Stimulated activated CD8-positive, alpha-beta memory T cell treated with anti-CD3 and anti-CD28 coated beads, Interleukin-15, amount 100 ng/mL, for 4 hours (primary cell): ENCODE measurements at places on chromosomes 5 and 9.
A peak's percentile ranks its signal among the peaks of the same experiment; 100 is the strongest.

- DNase-seq = no peak
Observed at GRCh38 chr9:259405-260404, 45.0 kb downstream of the DOCK8 start.

DNA sequence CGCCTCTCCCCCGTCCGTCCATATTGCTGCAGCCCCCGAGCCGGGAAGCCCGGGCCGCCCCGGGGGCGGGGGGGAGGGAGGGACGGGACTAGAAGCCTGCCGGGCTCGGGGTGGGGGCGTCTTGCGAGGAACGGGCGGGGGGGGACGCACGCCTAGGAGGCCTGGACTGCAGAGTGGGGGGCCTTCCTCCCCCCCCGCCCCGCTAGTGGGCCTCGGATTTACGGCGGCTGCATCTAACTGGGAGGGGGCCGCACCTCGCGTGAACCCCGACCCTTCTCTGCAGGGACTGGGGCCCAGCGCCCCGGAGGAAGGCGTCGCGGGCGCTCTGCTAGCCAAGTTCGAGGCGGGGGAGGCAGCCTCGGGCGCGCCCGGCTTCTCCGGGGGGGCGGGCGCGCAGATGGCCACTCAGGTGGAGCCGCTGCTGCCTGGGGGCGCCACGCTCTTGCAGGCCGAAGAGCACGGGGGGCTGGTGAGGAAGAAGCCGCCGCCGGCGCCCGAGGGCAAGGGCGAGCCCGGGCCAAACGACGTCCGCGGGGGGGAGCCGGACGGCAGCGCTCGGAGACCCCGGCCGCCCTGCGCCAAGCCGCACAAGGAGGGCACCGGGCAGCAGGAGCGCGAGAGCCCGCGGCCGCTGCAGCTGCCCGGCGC is at the start of gene LARP1:
Gene LARP1 (plus strand): TSS at position 17 of the 648 bp plus-strand sequence. CDS start 381 bp downstream, at position 398.
- DNase-seq = no peak

DNA sequence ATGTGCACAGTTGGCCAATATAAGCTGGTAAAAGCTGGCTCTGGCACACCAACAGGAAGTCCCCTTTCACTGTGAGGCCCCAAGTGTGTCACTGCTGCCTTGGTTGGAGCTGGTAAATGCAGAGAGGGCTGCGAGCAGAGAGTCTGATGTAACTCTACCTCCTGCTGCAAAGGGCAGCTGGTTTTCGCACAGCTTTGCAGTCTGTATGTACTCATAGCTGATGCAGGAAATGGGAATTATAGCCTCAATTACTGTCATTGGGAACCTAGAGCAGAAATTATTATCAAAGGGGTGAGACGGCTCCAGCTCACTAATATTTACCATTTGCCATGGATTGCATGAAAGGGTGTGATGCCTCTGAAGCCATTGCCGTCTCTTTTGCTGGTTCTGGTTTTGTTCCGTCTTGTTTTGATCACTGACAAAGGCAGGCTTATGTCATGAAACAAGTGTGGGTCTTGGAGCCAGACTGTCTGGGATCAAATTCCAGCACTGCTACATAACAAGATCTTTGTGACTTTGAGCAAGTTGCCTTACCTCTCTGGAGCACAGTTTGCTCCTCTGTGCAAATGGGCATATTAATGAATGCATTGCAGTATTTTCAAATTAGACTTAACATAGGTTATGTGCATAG is 124.3 kb upstream of the SLC25A48 start:
- DNase-seq = no peak

- DNase-seq = no peak
Observed at GRCh38 chr5:89287964-89288363, 405.0 kb upstream of the MEF2C start.

- no peak for DNase-seq
Observed at GRCh38 chr5:23655674-23656073, 148.3 kb downstream of the PRDM9 start.

GRCh38 chr9:133387680-133388079 is 11.5 kb downstream of the STKLD1 start:
- no peak for DNase-seq

- no peak for DNase-seq
Observed at GRCh38 chr9:115513148-115513547, 395.2 kb upstream of the TNC start.

GRCh38 chr9:35696520-35697215 is 6.9 kb upstream of the TPM2 start:
- DNase-seq = peak; percentile 33

DNA sequence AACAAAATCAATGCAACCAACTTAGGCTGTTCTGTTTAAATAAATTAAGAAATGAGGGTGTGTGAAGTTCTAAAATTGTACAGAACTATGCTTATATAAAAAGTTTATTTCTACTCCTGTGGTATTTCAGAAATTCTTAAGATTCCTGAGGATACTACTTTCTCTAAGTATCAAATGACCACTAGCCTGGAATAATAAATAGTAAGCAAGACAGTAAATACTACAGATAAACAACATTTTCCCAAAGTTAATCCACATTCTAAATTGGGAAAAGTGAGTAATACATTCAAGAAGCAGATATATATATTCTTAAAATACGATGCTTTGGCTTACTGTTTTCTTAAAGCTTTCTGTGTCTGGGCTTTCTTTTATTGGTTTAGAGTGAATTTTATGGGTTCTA is 29.5 kb downstream of the CCNH start:
- DNase-seq = no peak

DNA sequence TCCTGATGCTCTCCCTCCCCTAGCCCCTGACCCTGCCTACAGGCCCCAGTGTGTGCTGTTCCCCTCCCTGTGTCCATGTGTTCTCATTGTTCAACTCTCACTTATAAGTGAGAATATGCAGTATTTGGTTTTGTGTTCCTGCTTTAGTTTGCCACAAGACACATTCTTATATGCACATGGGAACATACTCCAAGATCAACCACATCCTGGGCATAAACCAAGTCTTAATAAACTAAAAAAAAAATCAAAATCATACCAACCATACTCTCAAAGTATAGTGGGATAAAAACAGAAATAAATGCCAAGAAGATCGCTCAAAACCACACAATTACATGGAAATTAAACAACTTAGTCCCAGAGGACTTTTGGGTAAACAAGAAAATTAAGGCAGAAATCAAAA is 11.2 kb upstream of the ZCCHC9 start:
- DNase-seq = no peak

DNA sequence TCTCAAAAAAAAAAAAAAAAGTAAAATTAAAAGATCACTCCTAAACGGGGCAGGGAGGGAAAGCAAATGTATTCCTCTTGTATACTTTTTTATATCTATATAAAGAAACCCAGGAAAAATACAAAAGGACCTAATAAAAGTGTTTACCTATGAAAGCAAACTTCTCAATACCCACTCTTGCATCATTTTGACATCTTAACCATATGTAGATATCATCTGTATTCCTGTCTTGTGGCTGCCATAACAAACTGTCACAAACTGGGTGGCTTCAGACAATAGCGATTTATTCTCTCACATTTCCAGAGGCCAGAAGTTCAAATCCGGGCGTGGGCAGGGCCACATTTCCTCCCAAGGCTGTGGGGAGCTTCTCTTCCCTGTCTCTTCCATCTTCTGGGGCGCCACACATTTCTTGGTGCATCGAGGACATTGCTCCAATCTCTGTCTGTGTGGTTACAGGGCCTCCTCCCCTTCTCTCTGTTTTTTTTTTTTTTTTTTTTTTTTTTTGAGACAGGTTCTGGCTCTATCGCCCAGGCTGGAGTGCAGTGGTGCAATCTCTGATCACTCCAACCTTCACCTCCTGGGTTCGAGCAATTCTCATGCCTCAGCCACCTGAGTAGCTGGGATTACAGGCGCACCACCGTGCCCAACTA is 58.4 kb upstream of the IL17B start:
- no peak for DNase-seq

DNA sequence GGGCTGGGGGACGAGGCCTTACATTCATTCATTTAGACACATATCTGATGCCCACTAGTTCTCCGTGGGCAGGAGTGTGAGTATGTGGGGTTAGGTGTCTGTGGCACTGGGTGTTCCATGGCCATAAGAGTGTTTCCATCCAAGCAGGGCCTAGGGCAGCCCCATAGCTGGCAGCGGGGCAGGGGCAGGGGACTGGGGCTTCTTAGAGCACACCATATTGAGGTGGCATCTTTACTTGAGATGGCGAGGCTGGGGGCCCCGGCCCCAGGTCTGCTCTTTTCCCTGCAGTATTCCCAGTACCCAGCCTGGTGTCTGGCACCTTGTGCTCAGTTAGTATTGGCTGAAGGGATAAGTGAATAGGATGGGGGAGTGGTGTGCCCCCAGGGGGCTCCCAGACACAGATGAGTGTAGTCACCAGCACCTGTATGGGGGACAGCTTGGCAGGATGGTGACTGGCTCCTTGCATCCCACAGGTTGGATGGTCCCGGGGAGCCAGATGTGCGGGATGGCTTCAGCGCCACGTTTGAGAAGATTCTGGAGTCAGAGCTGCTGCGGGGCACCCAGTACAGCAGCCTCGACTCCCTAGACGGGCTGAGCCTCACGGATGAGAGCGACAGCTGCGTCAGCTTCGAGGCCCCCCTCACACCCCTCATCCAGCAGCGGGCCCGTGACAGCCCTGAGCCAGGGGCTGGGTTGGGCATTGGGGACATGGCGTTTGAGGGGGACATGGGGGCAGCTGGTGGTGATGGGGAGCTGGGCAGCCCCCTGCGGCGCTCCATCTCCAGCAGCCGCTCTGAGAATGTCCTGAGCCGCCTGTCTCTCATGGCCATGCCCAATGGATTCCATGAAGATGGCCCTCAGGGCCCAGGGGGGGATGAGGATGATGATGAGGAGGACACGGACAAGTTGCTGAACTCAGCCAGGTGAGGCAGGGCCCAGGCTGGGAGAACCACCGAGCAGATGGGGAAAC is 17.5 kb downstream of the PSD2 start:
- no peak for DNase-seq

DNA sequence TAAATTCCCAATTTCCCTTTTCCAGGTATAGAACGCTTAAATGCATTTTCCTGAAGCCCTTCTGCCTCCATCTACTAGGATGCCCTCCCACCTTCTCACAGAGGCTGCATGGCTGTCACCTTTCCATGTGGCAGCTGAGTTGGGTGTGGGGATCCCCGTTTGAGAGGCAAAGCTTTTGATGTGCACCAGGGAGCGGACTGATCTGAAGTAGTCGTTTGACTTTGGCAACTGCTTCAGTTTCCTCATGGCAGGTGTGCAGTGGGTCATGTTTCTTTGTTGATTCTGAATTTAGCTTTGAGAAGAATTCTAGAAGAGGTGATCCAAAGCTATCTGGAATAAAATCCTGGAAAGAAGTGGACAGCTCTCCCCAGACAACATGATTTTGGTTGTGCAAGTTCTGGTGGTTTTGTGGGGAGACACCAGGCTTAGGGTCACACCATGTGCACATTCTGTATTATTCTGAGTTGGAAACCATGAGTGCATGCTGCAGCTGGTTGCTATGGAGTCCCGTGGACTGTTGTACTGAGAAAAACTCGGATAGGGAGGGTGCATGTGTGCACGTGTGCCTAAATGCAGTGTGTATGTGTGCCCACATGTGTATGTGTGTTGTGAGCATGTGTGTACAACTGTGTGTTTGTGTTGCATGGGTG is 63.5 kb downstream of the GADD45G start:
- no peak for DNase-seq

DNA sequence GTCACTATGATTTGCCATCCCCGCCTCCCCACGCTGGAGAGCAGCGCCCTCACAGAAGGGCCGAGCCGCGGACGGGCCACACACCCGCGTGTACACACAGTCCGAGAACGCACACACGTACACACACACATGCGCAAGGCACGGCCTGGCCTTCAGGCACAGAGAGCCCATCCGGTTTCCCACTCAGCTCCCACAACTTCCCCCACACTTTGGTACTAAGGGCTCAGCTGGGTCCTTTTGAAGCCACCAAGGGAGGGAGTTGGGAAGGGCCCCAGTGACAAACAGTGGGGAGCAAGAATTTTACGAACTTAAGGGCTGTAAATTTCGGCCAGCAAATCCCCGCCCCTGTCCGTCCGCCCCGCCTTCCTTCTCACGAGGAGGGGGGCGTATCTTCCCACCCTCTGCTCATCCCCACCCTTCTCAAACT is 133.3 kb upstream of the HAND1 start:
- DNase-seq = no peak

DNA sequence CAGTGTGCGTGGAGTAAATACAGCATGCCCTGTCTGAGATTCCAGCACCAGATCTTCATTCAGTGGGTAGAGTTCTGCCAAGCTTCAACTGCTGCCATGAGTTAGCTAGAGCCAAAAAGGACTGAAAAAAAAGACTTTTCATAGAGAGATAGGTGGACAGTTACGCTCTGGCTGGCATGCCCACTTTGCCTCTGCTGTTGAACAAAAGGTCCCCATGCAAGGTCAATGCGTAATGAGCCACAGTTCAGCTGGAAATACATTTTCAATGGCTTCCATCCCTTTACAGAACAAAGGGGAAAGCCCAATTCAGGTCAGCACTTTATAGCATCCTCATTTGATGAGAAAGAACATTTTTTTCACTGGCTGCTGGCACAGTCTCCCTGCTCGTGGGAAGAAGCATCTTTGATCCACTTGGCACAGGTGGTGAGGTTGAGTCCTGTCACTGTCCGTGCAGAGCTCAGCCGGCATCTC is 86.9 kb upstream of the ERCC6L2 start:
- DNase-seq = no peak

- DNase-seq = no peak
Observed at GRCh38 chr9:23586906-23587305, 239.1 kb downstream of the ELAVL2 start.

DNA sequence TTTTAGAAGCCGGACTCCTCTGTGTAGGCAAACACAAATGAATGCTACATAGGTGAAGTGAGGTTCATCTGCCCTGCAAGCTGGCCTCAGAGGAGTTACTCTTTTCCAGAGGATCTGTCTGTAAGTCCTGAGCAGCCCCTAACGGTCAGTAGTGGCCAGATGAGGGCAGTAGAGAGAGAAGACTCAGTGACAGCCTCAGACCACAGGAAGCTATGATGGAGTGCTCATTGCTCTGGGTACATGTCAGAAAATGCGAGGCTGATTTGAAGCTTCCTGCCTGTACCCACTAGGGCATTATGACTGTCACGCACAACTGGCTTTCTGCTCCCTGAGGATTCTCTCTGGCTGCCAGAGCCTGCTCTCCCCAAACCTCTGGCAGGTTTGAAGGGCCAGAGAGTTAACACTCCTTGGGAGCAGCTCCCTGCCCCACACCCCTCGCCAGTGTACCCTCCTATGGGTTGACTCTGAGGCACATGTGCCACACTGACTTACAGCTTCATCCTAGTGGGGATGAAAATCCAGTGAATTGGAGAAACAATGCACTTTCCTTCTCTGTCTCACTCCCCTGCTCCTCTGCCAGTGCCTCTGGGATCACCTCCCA is 141.5 kb downstream of the GABRG2 start:
- DNase-seq = no peak

GRCh38 chr5:152349683-152350526 is 55.2 kb downstream of the NMUR2 start:
- no peak for DNase-seq

DNA sequence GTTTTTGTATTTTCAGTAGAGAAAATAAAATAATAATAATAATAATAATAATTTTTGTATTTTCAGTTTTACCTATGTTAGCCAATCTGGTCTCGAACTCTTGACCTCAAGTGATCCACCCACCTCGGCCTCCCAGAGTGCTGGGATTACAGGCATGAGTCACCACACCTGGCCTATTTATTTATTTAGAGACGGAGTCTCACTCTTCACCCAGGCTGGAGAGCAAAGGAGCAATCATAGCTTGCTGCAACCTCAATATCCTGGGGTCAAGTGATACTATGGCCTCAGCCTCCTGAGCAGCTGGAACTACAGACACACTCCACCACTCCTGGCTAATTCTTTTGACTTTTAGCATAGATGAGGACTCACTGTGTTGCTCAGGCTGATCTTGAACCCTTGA is 167.5 kb downstream of the TLE1 start:
- no peak for DNase-seq

- DNase-seq = no peak
Observed at GRCh38 chr5:56512313-56512996, 279.3 kb upstream of the ANKRD55 start.

GRCh38 chr5:170357955-170358444 is 31.2 kb downstream of the KCNMB1 start:
- no peak for DNase-seq
